ENCODE measurements at places on chromosomes 2 and 18. TPM values are rescaled to one million over a fixed set of nuclear protein-coding genes. Genes with fewer than 3 reads are reported as not detected.

ATP8B1 gene
- 42.7 TPM for polyA plus RNA-seq

ZEB2 gene
- 17.9 TPM for polyA plus RNA-seq

IL1RL1 gene
- 32.2 TPM for polyA plus RNA-seq

APCDD1 gene
- 1.5 TPM for polyA plus RNA-seq

GBX2 gene
- 2.4 TPM for polyA plus RNA-seq

FAM237A gene
- polyA plus RNA-seq: not detected

RAMP1 gene
- not detected for polyA plus RNA-seq

FSHR gene
- not detected for polyA plus RNA-seq

All from endothelial cell of umbilical vein (primary cell).